ENCODE measurements at places on chromosomes 16 and 17.

GRCh38 chr16:48128769-48129168 lies 27.0 kb downstream of the ABCC12 start:
- no peak for DNase-seq

- DNase-seq, result no peak
Measured at GRCh38 chr17:22277595-22277994, 585.3 kb downstream of the KCNJ18 start.

DNA sequence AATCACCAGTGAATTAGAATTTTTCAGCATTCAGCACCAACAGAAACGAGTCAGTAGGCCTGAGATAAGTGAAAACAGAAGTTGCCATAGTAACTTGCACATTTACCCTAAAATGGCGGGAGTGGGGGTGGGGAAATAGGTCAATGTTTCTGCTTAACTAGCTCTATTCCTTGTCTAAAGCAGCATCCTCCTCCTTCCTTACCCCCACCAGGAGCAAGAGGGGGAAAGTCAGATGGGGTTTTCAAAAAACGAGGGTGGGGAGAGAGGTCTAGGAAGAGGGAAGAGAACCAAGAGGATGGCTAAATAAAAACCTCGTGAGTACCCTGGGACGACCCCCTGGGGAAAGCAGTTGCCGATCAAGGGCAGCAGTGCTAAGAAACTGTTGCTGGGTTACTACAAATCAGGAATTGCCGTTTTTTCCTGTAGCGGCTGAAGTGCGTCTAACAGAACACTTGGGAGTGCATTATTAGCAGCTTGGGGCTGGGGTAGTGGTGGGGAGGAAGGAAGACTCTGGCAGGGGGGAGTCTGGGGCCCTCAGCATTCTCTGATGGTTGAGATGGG lies 34.4 kb upstream of the MNT start:
- DNase-seq, result no peak

- no peak for DNase-seq
Measured at GRCh38 chr17:30248786-30249185, 13.3 kb upstream of the SLC6A4 start.

DNA sequence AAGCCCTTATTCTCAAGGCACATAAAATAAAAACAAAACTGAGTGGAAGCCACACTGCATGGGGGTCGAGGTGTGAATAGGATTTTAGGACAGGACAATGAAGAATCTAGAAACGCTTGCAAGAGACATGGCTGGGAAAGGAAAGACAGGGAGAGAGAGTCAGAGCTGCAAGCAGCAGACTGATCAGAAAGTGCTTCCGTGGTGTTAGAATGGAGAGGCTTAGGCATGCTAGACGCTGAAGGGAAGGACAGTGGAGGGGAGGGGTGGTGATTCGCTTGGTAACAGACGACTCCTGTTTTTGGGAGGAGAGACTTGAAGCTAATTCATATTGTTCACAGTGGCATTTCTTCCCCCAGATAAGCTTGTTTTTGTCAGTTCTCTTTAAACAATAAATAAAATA lies 173.5 kb downstream of the AIPL1 start:
- no peak for DNase-seq

DNA sequence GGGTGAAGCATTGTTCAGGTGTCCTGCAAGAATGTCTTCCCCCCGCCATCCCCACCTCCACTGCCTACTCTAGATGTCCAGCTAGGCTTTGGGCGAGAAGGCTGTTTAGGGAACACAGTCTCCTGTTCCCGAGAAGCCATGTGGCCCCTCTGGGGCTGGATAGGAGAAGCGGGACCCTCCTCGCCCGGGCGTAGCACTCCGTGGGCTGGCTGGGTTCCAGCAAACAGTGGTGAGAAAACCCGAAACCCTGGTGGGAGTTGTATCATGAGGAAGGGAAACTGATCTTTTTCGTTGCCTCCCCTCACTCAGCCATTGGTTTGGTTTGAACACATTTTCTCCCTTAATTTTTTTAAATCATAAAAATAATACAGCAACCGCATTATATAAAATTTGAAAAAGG lies 56.6 kb downstream of the IRF8 start:
- no peak for DNase-seq

All from effector CD4-positive, alpha-beta T cell (primary cell).